ENCODE measurements at places on chromosomes 11 and 22.
A peak's percentile ranks its signal among the peaks of the same experiment; 100 is the strongest.

DNA sequence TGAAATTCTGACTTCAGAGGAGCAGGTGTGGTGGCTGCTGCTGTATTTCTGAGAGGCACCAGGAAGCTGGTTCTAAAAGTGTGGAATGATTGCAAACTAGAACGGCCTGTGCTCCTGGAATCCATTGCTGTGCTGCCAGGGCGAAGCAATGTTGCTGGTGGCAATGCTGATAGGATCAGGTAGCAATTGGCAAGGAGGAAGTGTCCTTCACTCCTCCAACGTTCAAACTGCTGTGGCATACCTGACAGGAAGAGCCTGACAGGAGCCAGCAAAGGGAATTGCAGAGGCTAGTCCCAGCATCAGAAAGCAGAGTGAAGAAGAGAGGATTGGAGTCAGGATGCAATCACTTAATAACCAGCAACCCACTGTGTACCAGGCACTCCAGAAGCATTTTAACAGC, 118.2 kb downstream of the FAR1 start:
- no peaks in the 10 kb centered on the region for H3K4me1 ChIP-seq
- no peaks in the 10 kb centered on the region for H3K36me3 ChIP-seq
- DNase-seq = no peak
- no peak overlapping the region for H3K27ac ChIP-seq

DNA sequence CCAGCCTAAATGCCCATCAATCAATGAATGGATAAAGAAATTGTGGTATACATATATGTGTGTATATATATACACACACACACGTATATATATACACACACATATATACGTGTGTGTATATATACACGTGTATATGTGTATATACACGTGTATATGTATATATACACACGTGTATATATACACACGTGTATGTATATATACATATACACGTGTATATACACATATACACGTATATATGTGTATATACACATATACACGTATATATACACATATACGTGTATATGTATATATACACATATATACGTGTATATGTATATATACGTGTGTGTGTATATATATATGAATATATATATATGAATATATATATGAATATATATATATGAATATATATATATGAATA, 54.1 kb downstream of the C2CD3 start:
- no peak overlapping the region for H3K27ac ChIP-seq
- no peak for DNase-seq
- no peaks in the 10 kb centered on the region for H3K27me3 ChIP-seq
- no peaks in the 10 kb centered on the region for H3K4me1 ChIP-seq
- no peak overlapping the region for H3K4me3 ChIP-seq

DNA sequence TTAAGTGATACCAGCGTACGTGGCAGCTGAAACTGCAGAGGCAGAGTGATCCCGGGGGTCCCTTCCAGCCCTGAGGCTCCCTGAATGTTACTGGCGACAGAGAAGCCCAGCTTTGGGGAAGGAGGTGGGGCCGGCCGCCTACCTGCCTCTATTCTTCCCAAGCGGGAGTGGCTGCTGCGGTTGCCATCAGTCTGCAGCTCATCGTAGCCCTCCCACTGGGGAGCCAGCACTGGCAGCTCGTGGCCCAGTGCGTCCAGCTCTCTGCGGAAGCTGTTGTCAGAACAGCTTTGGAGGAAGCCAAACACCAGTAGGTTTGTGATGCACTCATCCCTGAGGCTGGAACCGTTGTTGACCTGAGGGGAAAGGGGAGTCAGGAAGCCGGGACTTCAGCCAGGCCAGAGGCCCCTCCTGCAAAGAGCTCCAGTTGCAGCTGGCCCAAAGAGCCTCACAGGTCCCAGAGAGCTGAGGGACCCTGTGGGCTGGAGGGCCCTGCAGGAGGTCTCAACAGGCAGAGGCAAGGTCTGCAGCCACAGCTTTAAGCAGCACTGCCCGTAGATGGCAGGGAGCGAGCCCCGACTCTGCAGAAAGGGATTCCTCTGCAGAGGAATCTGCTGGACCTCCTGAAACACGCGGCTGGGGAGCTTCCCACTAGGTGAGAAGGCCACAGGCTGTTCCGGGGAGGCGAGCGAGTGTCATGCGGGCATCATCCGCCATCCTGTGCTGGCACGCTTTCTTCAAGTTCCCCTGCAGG, 30.4 kb downstream of the BID start:
- no peaks in the 10 kb centered on the region for H3K27me3 ChIP-seq
- peaks cover 8% of the 10 kb centered on the region for H3K4me1 ChIP-seq
- H3K36me3 ChIP-seq = peaks cover 7% of the 10 kb centered on the region
- peak overlapping the region; percentile 55 for H3K27ac ChIP-seq

DNA sequence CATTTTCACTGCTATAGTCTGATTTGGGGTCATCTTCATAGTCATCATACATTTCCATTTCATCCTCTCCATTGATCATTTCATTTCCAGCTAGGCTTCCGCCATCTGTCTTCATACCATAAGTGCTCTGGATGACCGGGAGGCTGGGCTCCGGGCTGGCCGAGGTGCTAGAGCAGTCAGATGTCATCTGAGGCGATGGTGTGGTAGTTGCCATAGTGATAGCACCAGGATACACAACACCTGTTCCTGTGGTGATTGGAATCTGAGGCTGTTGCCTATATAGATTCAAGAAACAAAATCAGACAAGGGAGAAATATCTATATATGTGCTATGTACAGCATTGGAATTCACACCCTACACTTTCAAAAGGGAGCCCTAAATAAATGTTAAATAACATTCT, 383.5 kb downstream of the SOX6 start:
- no peak for DNase-seq
- H3K4me1 ChIP-seq = no peaks in the 10 kb centered on the region
- no peaks in the 10 kb centered on the region for H3K27me3 ChIP-seq
- H3K4me3 ChIP-seq = no peak overlapping the region
- H3K36me3 ChIP-seq = no peaks in the 10 kb centered on the region
- no peak overlapping the region for H3K27ac ChIP-seq

DNA sequence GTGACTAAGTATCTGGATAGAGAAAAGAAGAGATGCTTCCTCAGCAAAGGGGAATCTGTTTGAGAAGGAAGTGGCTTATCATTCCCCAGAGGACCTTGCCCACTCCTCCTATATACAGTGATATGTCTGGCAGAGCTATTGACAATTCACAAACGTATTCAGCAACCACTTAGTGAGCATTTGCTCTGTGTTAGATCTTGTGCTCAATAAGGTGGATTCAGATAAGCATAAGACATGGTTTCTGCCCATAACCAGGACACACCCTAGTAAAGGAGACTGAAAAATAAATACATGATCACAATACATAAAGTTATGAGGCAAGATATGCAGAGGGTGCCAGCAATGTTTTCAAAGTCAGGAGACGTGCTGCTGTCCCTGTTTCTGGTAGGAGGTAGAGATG, 1.4 kb downstream of the TMEM9B start:
- H3K4me3 ChIP-seq = peak overlapping the region; percentile 71
- peaks cover 4% of the 10 kb centered on the region for H3K36me3 ChIP-seq
- peaks cover 19% of the 10 kb centered on the region for H3K4me1 ChIP-seq
- H3K27ac ChIP-seq = peak overlapping the region; percentile 94
- DNase-seq = no peak

Data from memory B cell (primary cell).